RPMI7951 (cell line): ENCODE measurements at places on chromosomes 5 and 9.
A peak's percentile ranks its signal among the peaks of the same experiment; 100 is the strongest.

DNA sequence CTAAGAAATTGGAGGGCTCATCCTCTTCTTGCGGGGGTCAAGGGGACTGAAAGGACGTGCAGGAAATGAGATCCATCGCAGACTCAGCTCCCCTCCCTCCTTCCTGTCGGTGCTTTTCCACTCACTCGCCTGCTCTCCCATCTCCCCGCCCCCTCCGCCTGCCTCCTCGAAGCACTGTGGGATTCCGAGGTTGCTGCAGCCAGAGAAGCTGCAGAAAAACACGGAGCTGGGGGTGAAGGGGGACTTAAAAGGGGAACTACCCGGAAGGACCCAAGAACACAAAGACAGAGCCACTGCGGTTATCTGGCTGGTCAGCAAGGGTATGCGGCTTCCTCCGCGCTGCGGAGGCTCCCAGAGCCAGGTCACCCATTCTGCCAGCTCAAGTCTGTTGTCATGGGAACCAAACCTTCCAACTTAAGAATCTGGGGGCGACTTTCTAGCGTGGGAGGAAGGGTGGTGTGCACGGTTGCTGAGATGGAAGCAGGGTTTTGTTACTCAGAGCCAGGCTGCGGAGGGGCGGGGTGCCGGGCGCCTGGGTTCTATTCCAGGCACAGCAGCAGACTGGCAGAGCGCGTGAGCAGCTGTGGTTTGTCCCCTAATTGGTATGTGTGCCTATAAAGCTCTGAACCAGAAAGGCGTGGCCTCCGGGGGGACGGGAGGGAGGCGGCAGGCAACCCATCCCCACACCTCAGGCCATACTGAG is 24.9 kb downstream of the PCDHGC5 start:
- peak; percentile 99 for DNase-seq

- no peak for DNase-seq
Measured at GRCh38 chr5:162721125-162721524, 653.6 kb downstream of the GABRG2 start.

GRCh38 chr5:133853646-133854365 is 114.6 kb downstream of the C5orf15 start:
- DNase-seq, result no peak

DNA sequence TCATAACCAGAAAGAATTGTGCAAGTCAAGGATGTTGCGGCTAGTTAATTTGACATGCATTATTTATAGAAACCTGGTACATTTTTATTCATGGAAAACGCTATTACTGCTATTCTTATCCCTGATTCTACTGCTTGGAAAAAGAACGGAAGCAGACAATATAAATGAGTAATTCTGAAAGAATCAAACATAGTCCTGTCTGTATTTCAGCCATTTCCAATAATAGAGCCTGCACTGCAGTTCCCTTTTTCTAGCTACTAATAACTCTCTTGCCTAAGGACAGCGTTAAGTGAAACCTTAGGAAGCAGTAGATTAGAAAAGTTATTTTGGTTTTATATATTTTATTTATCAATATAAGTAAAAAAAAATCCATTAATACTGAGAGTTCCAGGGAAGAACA is 414.9 kb downstream of the CYLC2 start:
- peak; percentile 1 for DNase-seq

GRCh38 chr9:99807276-99807852 is 14.3 kb upstream of the NR4A3 start:
- DNase-seq, result peak; percentile 68

- DNase-seq, result no peak
Measured at GRCh38 chr9:108003526-108003925, 514.0 kb upstream of the KLF4 start.

DNA sequence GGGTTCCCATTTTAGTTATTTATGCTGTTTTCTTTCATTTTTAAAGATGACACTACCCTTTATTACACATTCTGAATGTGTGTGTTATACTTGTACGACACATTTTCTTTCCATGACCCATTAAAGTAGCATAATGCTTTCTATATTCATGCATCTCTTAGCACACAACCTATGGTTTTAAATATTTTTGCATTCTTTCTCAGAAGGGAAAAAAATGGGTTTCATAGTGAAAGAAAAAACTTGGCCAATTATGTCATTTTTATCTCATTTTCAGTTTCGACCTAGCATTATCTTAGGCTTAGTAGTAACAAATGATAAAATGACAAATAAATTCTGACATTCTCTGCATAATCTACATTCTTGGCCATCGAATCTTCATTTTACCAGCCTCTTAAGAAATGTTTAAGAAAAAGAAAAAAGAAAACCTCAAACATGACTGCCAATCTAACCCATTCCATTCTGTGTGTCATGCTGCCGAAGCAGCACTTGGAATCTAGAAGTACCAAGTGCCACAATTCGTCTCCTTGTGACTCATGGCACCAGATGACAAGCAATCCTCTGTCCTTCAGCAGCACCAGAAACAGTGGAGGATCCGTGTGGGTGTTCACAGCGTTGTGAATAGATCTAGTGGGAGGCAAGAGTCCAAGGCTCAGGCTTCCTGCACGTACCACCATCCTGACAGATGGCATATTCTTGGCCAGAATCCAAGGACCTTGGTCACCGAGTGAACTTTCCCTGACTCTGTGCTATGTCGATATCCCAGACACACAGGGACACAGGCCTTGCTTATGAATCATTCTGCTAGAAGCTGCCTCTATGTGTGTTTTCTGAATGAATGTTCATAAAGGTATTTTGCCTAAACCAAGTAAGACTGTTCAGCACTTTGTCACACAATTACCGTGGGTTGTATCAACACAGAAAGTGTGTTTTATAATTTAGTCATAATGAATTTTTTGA is 502.7 kb downstream of the NR2F1-AS1 start:
- DNase-seq, result peak; percentile 99

GRCh38 chr5:171291371-171291770 is 17.7 kb upstream of the TLX3 start:
- DNase-seq, result no peak

- DNase-seq, result no peak
Measured at GRCh38 chr5:114319236-114319635, 42.6 kb upstream of the KCNN2 start.

- DNase-seq, result peak; percentile 93
Measured at GRCh38 chr5:72452515-72453245, 54.5 kb downstream of the ZNF366 start.

GRCh38 chr5:137960141-137960540 is 70.9 kb downstream of the PKD2L2 start:
- DNase-seq, result no peak

GRCh38 chr5:170623576-170624181 is 119.9 kb downstream of the KCNIP1 start:
- DNase-seq, result peak; percentile 51

GRCh38 chr5:23157169-23157568 is 304.0 kb upstream of the CDH12 start:
- DNase-seq, result no peak

GRCh38 chr5:171578049-171578828 is 158.8 kb downstream of the FGF18 start:
- no peak for DNase-seq

DNA sequence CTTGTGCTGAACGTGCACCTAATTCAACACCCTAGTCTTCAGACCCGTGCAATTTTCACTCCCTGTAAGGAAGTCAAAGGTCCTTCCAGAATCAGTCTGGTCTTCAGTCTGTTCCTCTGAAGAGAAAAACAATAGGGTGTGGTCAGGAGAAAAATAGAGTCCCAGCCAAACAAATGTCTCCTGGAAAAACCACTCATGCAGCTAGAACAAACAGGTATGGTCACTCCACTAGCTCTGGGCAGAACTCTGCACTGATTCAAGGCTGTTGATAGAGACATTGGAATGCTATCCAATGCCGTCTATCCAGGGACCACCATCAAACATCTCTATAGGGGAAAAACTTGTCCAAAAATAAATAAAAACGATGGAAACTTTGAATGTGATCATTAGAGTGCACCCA is 81.8 kb upstream of the MAP3K1 start:
- DNase-seq, result no peak

DNA sequence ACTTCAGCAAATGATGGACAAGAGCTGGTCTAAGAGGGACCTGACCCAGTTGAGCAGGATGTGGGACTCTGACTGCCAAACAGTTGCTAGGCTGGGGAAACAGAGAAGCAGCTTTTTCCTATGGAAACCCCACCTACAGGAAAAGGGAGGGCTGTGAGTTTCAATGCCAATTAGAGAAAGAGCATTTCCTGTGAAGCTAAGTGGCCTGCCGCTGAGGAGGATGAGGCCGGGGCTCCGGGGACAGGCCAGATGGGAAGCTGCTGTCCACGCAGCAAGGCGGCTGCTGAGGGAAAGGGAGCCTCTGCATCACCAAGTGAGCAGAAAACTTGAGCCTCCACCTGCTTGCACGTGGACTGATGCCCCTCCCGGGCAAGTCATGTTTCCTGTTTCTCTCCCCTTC is at the start of gene PCDH12:
PCDH12 (minus strand) TSS at position 90 of the 400 bp plus-strand sequence. CDS start 351 bp downstream, outside the sequence.
- peak; percentile 14 for DNase-seq

DNA sequence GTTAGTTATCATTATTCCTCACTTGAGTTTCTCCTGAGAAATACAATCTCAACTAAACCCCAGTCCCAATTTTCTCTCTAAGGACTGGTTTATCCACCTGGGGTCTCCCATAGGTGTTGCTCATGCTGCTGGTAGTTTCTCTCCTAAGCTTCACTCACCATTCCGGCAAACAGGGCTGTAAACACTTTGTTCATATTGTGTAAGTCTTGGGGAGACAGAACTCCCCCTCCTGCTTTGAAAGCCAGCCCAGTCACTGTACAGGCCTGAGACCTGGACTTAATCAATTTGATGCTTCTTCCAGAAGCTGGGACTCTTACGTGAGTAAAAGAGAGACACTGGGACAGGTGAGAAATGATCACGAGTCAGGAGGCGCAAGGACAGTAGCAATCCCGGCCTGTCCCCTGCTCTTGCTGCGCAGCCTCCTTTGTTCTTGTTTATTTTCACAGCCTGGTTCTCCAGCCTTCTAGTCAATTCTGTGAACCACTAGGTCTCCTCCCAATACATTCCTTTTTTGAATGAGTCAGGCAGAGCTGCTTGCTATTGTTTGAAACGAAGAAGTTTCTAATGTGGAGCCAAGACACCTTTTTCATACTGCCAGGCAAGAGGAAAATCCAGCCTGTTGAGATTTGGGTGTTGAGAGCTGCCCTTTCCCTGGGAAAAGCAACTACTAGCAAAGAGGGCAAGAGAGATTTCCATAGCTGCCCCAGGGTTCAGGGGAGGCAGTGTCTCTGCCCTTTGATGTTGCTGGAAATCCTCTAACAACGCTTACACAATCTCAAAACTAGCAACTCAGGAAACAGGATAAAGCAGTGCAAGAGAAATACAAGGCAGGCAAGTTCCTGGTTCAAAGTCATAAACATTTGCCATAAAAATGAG is 9.2 kb upstream of the SHROOM1 start:
- DNase-seq, result peak; percentile 53

- peak; percentile 2 for DNase-seq
Measured at GRCh38 chr5:116242343-116242742, 157.5 kb downstream of the COMMD10 start.

GRCh38 chr9:137454145-137454596 is 5.0 kb downstream of the NSMF start:
- DNase-seq, result no peak

DNA sequence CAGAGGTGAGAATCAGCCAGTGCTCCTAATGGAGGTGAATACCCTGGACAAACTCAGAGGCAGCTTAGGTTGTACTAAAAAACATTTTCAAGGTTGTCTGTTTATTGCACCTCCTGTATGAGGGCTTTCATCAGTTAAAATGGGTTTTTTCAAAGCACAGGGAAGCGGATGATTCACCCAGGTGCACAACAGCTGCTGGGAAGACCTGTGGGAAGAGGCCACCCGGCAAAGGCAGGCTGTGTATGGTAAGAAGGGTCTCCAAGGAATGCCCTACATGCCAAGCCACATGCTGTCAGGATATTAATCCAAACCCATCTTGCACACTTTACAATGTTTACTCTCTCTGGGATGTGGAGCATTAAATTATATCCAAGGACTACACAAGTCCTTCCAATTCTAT is 14.7 kb downstream of the SIL1 start:
- DNase-seq, result no peak

DNA sequence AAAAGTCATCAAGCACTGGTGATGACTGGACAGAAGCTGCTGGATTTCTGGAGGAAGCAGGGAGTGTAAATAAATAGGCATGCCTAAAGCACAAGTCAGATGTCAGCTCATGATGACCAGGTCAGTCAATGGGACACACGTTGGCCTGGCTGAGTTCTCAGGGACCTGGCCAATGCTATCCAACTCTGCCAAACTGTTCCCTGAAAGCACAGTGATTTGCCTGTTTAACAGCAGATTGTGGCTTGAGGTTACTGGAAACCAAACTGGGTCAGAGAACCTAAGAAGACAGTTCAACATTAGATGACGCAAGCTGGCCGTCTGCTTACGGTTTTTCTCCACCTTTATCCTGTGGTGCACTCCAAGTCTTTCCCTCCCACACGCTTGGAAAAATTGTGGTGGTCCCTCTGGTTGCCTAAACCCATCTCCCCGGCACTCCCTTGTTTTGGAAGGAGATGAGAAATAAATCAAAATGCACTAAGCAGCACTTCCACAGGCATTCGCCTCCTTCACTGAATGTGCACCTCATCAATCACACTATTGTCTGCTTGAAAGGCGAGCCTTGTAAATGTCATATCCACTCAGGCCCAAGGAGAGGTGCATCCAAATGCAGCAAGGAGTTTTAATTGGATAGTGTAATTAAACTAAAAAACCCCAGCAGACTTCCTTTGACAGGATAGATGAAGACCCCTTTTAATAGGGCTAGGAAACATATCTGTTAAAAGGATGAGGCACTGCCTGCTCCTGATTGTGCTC is 199.4 kb downstream of the GAPVD1 start:
- DNase-seq, result peak; percentile 4

- DNase-seq, result peak; percentile 6
Measured at GRCh38 chr9:79902825-79903600, 331.2 kb downstream of the TLE4 start.

- DNase-seq, result no peak
Measured at GRCh38 chr5:36590513-36591286, 15.7 kb upstream of the SLC1A3 start.

GRCh38 chr5:112238473-112238872 is 180.6 kb downstream of the EPB41L4A start:
- DNase-seq, result no peak

- no peak for DNase-seq
Measured at GRCh38 chr5:124444147-124444775, 302.2 kb downstream of the ZNF608 start.

DNA sequence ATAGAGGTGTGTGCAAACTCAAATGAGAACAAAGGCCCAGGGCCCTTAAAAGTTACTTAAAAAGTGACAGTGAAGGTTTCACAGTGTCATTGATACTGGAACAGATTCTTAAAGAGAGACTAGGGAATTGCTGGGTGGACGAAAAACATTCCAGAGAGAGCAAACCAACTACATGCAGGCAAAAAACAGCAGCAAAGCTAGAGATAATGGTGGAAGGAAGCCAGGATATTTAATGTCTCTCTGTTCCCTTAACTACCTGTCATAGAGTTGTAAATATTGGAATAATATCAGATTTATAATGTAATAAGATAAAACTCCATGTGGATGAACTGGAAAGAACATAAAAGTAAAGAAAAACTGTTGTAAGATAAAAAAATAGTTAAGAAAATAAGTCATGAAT is 508.6 kb downstream of the TAF11L14 start:
- DNase-seq, result no peak

GRCh38 chr5:170700503-170700902 is 83.0 kb upstream of the GABRP start:
- DNase-seq, result no peak
